WTC11 (cell line): ENCODE measurements at places on chromosomes 16 and 17. TPM values are rescaled to one million over a fixed set of nuclear protein-coding genes. Genes with fewer than 3 reads are reported as not detected.

- DNase-seq, result no peak
Measured at GRCh38 chr17:78132767-78133178, 2.2 kb downstream of the TMC8 start.

DNA sequence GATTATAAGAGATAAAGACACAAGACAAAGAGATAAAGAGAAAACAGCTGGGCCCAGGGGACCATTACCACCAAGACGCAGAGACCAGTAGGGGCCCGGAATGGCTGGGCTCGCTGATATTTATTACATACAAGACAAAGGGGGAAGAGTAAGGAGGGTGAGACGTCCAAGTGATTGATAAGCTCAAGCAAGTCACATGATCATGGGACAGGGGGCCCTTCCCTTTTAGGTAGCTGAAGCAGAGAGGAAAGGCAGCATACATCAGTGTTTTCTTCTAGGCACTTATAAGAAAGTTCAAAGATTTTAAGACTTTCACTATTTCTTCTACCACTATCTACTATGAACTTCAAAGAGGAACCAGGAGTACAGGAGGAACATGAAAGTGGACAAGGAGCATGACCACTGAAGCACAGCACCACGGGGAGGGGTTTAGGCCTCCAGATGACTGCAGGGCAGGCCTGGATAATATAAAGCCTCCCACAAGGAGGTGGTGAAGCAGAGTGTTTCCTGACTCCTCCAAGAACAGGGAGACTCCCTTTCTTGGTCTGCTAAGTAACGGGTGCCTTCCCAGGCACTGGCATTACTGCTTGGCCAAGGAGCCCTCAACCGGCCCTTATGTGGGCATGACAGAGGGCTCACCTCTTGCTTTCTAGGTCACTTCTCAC, 63.9 kb upstream of the ARL4D start:
- DNase-seq, result no peak

RAB11FIP4 gene
- 47.3 to 54.9 TPM (median 50.9 TPM) in 3 replicates for total RNA-seq

- DNase-seq, result no peak
Measured at GRCh38 chr17:10640475-10640874, 16.6 kb downstream of the MYH3 start.

CNTNAP1 gene
- 12.1 to 12.7 TPM (median 12.7 TPM) in 3 replicates for total RNA-seq

DNA sequence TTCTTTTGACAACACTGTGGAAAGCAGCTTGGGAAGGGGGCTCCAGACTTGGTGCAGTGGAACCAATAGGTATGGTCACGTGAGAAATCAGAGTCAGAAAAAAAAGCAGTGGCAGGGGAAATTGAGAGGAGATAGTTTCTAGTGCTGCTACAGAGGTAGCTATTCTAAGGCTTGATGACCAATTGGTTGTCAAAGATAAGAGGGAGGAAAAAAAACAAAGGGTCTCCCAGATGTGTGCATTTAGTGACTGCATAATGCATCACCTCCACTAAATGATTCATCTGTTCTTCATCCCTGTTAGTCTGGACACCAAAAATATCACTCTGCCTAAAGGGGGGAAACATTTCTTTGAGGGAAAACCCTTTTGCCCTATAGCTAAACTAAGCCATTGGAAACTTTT, 56.5 kb downstream of the PIGL start:
- DNase-seq, result no peak

PSMC3IP gene
- 20.1 to 23.3 TPM (median 21.6 TPM) in 3 replicates for total RNA-seq

DNA sequence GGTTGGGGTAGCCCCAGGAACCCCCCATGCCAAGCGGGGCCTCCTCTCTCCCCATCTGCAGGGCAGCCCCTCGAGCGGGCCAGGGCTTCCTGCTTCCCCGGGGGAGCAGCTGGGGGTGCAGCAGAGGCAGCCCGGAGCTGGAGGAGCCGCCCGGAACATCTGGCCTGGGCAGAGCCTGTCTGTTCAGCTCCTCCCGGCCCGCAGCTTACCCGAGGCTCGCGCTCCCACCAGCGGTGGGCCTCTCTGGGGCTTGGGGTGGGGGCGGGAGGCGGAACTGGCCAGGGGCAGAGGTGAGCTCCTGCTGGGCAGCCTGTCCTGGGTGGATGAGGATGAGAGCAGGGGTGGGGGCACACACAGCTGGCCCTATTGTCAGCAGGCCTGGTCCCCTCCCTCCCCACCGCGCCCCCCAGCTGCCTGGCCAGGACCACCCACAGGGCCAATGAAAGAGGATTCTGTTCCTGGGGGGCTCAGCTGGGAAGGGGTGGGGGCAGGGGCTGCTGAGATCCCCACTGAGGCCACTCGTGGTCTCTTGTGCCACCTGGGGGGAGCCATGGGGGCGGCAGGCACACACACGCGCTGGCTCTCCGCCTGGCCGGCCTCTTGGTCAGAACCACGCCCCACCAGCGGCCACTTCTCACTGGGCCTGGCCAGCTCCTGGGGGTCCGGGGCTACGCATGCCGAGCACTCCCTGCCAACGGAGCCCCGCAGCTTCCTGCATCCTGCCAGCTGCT, 34.7 kb downstream of the BAHCC1 start:
- no peak for DNase-seq

C17orf50 gene
- 0.30 to 0.89 TPM (median 0.35 TPM) in 3 replicates for total RNA-seq

SLC38A8 gene
- not detected in 3 replicates for total RNA-seq

DNA sequence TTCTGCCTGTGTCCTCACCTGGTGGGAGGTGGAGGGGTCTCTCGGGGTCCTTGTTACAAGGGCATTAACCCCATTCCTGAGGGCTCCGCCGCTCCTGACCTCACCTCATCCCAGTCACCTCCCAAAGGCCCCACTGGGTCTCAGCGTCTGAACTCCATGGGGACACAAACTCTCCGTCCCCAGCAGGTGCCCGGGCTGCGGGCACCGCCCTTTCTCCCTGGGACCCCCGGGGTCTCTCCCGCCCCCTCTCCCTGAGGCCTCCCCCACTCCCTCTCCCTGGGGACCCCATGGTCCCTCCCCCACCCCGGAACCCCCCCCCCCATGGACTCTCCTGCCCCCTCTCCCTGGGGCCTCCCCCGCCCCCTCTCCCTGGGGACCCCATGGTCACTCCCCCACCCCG, 24.8 kb downstream of the CACNA1H start:
- no peak for DNase-seq

OTOP3 gene
- not detected in 3 replicates for total RNA-seq

GRCh38 chr17:16434662-16435061, 19.3 kb downstream of the TRPV2 start:
- peak; percentile 45 for DNase-seq

C17orf107 gene
- total RNA-seq, result 8.2 to 8.7 TPM (median 8.7 TPM) in 3 replicates
